ENCODE measurements at places on chromosomes 12 and 14.

DNA sequence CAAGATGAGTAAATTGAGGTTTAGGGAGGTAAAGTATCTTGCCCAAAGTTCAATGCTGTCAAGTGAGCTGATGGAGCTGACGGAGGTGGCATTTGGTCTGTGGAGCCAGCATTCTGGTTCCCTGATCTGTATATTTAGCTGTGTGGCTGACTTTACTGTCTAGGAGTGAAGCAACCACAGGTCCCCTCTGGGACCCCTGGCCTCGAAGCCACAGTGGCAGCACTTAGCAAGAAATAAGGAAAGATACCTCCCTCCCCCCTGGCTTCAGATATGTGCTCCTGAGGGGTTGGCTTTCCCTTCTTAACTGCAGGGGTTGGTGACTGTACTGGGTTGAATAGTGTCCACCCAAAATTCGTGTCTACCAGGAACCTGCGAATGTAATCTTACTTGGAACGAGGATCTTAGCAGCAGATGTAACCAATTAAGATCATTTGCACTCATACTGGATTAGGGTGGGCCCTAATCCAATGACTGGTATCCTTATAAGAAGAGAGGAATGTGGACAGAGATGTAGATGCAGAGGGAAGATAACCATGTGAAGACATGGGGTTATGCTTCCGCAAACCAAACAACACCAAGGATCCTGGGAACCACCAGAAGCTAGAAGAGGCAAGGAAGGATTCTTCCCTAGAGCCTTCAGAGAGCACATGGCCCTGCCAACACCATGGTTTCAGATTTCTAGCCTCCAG lies 2.0 kb upstream of the ACVR1B start:
- no peak for DNase-seq

- no peak for DNase-seq
Observed at GRCh38 chr14:99871771-99872170, 78.6 kb downstream of the EML1 start.

DNA sequence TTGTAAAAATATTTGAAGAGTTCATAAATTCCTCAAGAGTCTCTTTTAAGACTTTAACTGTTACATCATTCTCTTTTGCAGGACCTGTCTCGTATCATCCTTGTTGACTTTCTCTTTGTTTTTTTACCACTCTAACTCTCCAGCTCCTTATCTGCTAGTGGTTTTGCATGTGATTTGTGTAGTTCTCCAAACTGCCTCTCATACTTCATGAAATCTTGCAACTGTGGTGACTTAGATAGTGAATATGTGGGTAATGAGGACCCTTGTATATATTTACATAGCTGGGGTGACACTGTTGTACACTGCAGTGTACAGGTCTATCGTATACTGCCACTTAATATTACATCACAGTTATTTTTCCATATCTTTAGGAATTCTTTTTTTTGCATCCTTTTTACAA lies 40.2 kb upstream of the EMP1 start:
- no peak for DNase-seq

DNA sequence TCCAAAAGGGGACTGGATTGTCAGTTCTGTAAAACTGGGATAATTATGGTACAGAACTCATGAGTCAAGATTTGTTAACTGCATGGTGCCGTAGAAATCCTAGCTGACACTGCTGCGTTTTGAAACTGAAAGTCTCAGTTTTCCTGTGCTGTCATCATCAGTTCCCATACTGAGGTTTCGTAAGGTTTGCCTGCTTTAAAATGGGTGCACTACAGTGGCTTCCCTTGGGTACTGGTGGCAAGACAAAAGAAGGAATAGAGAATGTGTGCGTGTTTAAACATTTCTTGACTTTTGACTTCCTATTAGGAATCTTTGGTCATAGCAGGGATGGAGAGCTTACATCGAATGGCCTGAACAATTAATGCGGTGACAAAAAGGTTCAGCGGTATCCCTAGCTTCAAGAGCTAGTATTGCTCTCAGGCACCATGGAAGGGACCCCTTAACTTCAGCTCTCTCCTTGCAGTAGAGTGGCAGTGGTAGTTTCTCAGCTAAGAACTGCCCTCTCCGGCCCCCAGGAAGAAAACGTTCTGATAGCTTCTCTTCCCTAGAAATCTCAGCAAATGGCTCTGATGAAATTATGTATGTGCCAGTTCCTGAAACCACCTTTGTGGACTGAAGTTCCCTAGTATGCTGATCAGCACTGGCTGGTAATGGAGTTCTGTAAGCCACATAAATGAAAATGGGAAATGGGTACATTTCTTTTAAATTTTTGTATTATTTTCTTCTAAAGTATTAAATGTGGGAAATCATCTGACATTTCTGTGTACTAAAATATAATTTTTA lies 28.9 kb downstream of the ANO6 start:
- DNase-seq, result no peak

GRCh38 chr14:97058074-97058467 lies 260.9 kb downstream of the VRK1 start:
- DNase-seq, result no peak

GRCh38 chr12:47824198-47824597 lies 4.5 kb upstream of the HDAC7 start:
- DNase-seq, result no peak

GRCh38 chr12:49683599-49684309 lies 23.5 kb downstream of the FMNL3 start:
- no peak for DNase-seq

GRCh38 chr14:54344445-54344844 lies 52.4 kb upstream of the CDKN3 start:
- DNase-seq, result no peak

DNA sequence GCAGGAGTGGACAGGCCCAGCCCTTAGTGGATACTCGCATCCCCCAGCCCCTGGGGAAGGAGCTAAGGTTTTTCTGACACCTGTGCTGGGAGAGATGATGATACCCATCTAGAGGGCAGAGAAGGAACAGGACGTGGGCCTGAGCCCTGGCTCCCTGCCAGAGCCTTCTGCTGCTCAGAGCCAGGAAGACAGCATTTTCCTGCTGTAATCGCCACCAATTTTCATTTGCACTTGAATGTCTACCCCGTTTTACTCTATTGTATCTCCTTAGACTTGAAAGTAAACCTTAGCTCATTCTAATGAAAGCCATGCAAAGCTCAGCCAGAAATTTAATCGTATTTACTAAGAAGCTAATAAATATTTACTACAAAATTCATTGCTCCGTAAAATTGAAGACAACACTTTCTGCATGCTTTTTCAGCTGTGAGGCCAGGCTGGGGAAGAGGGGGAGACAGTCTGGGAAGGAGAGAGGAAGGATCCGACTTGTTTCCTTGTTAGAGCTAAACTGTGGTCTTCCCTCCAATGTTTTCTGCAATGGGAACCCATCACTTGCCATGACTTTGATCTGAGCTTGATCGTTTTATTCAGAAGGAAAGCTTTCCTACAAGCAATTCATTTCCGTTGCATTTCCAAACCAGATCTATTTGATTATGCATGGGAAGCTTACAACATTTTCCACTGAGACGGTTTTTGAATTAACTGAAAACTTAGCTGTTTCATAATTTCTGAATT lies 17.6 kb upstream of the TRAF3 start:
- DNase-seq, result no peak

DNA sequence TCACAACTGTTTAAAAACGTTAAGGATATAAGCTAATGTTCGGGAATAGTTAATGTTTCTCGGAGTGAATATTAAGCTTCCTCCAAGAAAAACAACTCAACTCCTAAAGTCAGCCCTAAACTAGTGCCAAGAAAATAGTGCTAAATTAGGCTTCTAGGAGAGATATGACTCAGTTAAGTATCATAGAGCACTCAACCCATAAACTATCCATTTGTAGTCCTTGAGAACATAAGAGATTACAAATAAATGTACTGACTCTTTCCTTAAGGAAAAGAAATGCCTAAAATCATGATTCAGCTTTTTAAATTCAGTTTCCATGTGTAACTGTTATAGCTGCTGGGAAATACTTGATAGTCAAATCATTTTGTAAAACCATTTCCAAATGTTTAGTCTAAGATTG lies 117.1 kb downstream of the HMGA2 start:
- DNase-seq, result no peak

DNA sequence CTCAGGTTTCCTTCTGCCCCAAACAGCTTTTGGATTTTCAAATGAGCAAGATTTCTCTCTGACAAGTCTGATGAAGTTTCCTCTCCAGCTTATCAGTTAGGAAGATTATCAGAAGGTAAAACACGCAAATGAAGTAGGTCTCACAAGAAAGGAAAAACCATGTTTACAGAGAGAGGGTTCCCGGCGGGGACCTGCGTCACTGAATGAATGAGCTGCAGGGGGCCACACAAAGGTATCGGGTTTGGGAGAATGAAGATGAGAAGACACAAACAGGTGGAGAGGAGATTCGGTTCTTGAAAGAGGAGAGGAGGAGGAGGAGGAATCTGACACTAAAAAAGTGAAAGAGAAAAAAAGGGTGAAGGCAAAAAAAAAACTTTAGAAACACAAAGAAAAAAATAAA lies 208.6 kb downstream of the CALM1 start:
- DNase-seq, result no peak

DNA sequence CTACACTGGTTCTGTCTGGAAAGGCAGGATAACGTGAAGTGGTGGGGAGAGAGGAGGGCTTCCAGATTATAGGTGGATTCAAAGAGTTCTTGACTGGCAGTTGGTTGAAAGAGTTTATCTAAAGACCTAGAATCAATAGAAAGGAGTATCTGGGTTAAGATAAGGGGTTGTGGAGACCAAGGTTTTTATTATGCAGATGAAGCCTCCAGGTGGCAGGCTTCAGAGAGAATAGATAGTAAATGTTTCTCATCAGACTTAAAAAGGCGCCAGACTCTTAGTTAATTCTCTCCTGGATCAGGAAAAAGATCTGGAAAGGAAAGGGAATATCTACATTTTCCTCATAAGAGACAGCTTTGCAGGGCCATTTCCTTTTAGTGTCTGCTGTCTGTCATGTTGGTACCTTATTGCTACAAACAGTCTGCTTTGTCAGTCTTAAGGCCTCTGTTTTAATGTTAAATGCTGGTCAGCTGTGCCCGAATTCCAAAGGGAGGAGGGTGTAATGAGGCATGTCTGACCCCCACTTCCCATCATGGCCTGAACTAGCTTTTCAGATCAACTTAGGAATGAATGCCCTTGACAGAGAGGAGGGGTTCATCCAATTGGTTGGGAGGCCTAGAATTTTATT lies 401.3 kb downstream of the FUT8 start:
- DNase-seq, result no peak

DNA sequence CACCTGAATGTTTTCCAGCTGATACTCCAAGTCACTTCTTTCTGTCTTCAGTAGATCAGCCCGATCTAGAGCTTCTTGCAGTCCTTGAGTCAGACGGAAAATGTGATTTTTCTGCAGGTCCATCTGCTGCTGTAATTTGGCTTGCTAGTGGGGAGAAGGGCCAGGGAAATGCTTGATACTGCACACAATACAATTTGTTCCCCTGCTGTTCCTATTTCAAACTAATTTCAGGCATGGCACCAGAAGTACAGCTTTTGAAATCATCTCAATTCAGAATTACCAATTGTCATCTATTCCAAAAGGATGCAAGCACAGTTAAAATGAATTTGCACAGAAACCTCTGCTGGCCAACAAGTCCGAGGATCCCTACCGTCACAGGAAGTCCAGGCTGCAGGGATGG lies 53.4 kb downstream of the PRKAB1 start:
- no peak for DNase-seq

DNA sequence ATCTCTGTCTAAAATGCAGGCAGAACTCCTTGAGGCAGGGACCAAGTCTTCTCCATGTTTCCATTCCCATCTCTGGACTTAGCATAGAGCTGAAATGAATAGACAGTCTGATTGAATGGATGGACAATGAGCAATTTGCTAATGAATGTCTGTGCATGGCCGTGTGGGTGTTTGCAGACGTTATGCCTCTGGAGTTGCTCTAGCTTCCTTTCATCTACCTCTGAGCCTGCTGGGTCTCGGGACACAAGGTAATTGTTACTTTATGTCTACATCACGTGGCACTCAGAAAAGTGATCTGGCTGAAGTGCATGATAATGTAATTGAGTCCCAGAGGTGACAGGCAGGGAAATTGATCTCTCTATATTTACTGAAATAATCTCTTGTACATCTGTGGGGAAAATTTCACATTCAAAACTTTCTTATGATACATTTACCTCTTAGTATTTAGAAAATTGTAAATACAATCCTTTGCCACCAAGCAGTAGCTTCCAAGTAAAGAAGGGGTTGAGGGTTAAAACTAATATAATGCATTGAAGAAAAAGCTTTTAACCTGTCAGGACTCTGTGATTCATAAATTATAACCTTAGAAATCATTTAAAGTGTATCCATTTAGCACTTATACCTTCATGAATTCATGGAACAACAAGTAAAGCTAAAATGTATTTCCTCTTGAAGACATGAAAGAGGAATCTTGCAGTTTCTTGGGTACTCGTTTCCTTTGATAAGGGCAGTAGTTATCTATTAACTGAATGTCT lies 424.1 kb downstream of the APAF1 start:
- DNase-seq, result no peak

GRCh38 chr14:59463787-59464485 lies 1.2 kb downstream of the GPR135 start:
- DNase-seq, result no peak

DNA sequence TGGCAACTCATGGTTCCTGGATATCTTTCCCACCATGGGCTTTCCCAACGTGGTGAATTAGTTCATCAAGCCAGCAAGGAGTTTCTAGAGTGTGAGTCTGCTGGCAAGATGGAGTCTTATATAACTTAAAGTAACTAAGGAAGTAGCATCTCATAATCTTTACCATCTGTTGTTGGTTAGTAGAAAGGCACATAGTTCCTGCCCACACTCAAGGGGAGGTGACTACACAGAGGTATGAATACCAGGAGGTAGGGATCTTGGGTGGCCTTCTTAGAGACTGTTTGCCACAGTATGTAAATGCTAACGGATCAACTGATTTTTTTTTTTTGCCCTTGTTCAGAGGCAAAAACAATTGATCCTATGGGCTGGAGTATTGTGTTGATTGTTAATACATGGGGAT lies 446.9 kb downstream of the ATP23 start:
- DNase-seq, result no peak

DNA sequence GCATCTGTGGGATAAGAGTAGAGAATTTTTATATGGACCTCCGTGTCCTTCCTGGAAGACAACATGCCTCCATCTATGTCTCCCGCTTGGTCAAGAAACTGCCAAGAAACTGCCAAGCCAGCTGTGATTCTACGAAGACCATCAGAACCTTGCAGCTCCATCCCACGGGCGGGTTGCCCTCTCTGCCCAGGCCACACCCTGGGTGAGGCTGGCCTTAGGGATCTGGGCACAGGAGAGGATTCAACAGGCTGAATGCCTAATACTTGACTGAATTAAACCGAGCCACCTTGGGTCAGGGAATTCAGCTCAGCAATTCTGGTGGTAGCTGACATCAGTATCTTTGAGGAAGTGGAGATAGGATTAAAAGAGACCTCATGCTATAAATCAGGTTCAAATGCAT lies 37.8 kb upstream of the FOS start:
- DNase-seq, result no peak
